Sigmoid colon (tissue), 7 donors: ENCODE measurements at places on chromosomes 7 and 10. TPM values are rescaled to one million over a fixed set of nuclear protein-coding genes. Genes with fewer than 3 reads are reported as not detected.

The PDE1C gene
- 5.9 TPM for total RNA-seq

The AKR1C4 gene
- total RNA-seq: not detected

The CTTNBP2 gene
- 11.1 TPM for total RNA-seq

The ADK gene
- 25.3 TPM for total RNA-seq

The ST8SIA6 gene
- total RNA-seq: 1.4 TPM

- no peak overlapping the region for H3K4me3 ChIP-seq
- H3K27ac ChIP-seq: peak overlapping the region; percentile 73
- no peaks in the 10 kb centered on the region for H3K27me3 ChIP-seq
- DNase-seq: no peak
- H3K36me3 ChIP-seq: no peaks in the 10 kb centered on the region
Observed at GRCh38 chr10:19920075-19920726, 104.0 kb downstream of the PLXDC2 start.

DNA sequence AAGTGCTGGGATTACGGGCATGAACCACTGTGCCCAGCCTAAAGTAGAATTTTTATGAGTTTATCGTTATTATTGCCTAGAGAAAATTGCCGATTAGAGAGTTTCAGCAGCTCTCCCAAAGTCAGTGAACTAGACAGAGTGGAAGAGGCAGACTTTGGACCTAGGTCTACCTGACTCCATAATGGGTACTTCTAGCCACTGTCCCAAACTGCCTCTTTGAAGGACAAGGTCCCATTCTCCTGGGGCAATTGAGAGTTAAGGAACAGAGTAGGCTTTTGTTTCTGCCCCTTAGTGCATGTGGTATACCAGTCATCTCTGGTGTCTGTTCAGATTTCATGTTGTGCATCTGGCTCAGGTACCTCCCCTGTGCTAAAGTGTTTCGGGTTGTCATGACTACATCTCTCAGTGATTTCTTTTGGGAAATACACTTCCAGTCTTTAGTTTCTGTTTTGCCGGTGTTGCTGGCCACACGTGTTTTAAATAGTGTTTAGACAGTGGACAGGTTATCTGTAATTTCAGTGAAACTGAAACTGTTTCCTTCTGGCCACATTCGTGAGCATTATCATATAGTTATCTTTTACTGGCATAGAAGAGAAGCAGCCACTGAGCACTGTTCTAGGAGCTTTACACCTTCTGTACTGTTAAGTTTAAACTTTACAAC lies 4.7 kb downstream of the TMEM236 start:
- H3K27me3 ChIP-seq: no peaks in the 10 kb centered on the region
- DNase-seq: no peak
- no peak overlapping the region for H3K27ac ChIP-seq
- H3K4me3 ChIP-seq: peak overlapping the region; percentile 4

DNA sequence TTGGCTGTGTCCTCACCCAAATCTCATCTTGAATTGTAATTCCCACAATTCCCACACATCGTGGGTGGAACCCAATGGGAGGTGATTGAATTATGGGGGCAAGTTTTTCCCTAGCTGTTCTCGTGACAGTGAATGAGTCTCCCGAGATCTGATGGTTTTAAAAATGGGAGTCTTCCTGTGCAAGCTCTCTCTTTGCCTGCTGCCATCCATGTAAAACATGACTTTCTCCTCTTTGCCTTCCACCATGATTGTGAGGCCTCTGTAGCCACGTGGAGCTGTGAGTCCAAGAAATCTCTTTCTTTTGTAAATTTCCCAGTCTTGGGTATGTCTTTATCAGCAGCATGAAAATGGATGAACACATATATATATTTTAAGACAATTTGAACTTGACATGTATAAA lies 285.4 kb downstream of the BAMBI start:
- H3K27me3 ChIP-seq: no peaks in the 10 kb centered on the region
- no peaks in the 10 kb centered on the region for H3K4me1 ChIP-seq
- H3K4me3 ChIP-seq: no peak overlapping the region
- DNase-seq: no peak

DNA sequence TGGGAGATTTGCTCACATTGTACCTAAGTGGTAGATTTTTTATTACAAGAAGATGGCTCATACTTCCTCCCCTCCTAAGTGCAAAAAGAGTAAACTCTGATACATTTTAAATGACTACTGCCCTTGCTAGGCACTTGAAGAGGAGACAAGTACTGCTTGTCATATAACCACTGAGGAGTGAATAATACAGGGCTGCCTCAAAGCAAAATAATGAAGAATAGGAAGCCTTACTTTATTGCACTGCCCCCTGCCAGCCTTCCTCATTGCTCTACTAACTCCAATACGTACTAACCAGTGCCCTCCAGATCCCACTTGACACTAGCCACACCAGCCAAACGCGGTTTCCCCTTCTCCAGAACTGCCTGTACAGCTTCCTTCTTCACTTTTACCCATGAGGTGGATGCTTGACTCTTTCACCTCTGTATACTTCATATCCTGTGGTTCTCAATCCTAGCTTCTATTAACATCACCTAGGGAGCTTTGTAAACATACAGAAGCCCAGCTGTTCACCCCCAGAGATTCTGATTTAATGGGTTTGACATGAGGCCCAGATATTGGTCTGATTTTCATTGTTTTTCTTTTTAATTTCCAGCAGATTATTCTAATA lies 11.7 kb upstream of the MTERF1 start:
- DNase-seq: no peak
- no peaks in the 10 kb centered on the region for H3K36me3 ChIP-seq
- H3K4me3 ChIP-seq: no peak overlapping the region
- H3K4me1 ChIP-seq: peaks cover 17% of the 10 kb centered on the region
- H3K27ac ChIP-seq: no peak overlapping the region

DNA sequence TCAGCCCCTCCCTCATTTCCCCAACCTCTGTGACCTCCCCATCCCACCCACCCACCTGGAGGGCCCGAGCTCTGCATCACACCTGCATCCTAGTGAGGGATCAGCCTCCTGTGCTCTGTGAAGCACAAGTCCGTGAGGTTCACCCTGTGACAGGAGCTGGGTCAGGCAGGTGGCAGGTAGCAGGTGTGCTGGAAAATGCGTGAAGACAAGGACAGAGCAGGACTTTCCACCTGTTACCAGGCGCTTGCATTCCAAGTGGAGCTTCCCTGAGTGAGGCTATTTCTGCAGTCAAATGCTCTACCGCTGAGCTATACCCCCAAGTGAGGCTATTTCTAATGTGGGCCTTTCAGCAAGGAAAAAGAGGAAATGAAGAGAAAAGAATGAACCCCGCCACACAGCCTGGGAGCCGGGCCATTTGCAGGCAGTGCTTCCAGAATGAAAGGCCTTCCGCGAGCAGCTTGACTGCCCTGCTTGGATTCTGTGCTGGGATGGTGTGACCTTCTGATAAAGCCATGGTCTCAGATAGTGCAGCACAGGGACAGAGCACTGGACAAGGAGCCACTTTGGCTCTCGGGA lies 13.3 kb upstream of the CPXM2 start:
- DNase-seq: no peak
- peaks cover 40% of the 10 kb centered on the region for H3K4me1 ChIP-seq
- no peak overlapping the region for H3K27ac ChIP-seq
- no peak overlapping the region for H3K4me3 ChIP-seq
- no peaks in the 10 kb centered on the region for H3K36me3 ChIP-seq
